Stimulated activated naive CD8-positive, alpha-beta T cell treated with anti-CD3 and anti-CD28 coated beads, Interleukin-15, Interleukin-2, amounts not matched to agents 100 U/mL and 50 U/mL, for 24 hours (primary cell): ENCODE measurements at places on chromosomes 5 and 9.

GRCh38 chr5:68259700-68260099 is 44.1 kb downstream of the PIK3R1 start:
- no peak for DNase-seq

DNA sequence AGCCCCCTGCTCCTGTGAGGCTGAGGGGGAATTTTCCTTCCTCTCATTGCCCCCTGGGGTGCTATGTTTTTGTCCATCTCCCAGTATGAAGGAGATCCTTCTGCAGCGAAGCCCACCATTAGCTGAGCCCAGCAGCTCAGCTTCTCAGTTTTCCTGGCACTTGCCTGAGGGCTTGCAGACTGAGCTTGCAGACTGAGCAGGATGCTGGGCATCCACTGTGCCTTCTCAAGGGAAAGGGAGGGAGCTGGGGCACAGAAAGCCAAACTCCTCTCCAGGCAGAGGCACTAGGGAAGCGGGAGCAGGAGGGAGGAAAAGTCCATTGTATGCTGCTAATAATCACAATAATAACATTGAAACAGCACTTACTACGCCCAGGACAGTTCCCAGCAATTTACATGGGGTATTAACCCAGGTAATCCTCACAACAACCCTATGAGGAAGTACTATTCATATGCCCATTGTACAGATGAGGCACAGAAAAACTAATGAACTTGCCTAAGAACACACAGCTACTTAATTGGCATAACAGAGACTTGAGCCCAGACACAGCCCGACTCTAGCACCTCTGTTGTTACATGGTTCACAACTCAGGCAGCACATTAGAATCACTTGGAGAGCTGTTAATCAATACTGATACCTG is 86.9 kb upstream of the SSBP2 start:
- DNase-seq, result no peak

DNA sequence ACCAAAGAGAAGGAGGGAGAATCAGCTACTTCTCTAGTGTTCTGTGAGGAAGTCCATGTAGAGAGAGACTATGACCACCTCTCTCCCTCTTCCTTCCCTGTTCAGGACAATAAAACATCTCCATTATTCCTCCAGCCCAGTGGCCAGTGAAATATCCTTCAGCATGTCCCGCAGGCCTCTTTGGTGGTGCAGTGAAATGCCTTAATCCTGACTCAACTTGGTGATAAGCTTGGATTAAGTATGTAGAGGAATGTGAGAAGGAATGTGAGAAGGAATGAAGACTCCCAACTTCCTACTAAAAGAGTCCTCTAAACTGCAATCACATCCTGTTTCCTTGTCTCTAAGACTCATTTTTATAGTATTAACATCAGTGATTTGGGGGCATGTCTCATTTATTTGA is 167.3 kb downstream of the TRPM3 start:
- DNase-seq, result no peak

- DNase-seq, result no peak
These were observed 29.4 kb downstream of the CTNNAL1 start for GRCh38 chr9:108983885-108984284.

- no peak for DNase-seq
These were observed 133.3 kb downstream of the KIAA0825 start for GRCh38 chr5:94485067-94485466.

- DNase-seq, result no peak
These were observed 76.4 kb downstream of the MED27 start for GRCh38 chr9:132003319-132003704.

DNA sequence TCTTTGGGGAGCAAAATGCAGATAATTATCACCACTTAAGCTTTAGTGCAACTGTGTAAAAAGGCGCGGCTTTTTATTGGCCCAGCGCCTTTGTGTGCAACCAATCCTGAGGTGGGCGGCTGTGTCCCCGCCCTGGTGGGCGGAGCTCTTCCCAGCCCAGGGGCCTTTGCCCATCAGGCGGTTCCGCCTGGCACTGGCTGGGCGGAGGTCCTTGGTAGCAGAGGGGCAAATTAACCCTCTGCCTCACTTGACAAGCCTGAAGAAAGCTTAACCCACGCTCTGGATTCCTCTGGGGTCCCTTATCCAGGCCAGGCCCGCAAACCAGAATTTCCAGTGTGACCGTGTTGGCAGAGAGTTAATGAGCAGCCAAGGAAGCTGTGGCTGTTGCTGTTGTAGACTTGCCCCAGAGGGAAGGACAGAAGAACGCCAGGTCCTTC is 12.8 kb upstream of the NIPAL4 start:
- no peak for DNase-seq

DNA sequence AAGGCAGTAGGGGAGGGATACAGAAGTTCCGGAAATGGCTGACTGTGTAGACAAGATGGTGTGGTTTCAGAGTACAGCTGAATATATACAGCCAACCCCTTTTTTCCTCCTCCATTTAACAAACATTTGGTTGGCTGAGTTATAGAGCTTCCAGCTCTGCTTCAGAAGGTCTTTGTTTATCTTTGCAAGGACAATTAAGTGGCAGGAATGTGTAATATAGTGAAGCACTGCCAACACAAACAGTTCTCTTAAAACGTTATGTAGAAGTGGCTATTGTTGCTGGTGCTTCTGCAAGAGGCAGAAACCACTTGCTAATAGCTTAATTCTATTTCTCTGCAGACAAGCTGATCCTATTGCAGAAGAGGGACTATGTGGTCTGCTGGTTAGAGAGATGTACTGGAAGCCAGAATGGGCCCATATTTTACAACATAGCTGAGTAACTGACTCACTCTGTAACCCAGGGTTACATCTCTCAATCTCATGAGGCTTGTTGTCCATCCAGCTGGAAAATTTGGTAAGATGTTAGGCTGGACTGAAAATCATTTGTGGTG is 62.7 kb upstream of the OSMR start:
- no peak for DNase-seq

- DNase-seq, result no peak
These were observed 60.3 kb downstream of the CXXC5 start for GRCh38 chr5:139708434-139708861.

- DNase-seq, result no peak
These were observed 61.1 kb downstream of the TARS1 start for GRCh38 chr5:33501899-33502298.

- no peak for DNase-seq
These were observed 8.7 kb upstream of the SPOUT1 start for GRCh38 chr9:128838338-128838737.

DNA sequence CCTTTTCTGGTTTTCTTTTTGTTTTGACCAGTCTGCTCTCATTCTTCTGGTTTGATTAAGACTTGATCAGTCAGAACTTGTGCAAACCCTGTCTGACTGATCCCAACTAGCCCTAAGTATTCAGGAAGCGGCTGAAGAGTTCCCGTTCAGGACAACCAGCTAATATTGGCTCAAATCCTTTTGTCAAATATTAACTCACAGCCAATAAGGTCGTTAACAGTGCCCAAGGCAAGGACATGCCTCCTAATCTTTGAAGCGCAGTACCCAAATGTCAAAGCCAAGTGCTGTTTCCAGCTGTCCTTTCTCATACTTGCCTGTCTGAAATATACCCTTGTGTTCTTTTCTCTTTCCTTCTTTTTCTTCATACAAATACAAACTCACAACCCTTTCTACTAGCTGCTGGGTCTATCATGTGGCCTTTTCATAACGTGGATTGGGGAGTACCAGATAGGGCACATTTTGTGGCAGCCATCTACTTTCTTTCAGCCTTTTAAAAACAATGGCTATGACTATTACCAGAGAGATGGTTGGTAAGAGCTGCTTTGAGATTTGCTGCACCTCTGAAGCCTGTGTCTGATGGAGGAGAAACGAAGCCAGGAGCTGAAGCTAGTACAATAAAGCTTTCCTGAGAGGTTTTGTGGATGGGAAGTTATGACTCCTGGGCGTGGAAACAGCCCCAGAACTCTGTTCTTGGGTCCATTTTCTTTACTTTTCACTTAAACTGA is 266.4 kb upstream of the ZNF608 start:
- DNase-seq, result no peak

GRCh38 chr9:33818167-33818846 is 1.3 kb downstream of the UBE2R2 start:
- DNase-seq, result no peak

DNA sequence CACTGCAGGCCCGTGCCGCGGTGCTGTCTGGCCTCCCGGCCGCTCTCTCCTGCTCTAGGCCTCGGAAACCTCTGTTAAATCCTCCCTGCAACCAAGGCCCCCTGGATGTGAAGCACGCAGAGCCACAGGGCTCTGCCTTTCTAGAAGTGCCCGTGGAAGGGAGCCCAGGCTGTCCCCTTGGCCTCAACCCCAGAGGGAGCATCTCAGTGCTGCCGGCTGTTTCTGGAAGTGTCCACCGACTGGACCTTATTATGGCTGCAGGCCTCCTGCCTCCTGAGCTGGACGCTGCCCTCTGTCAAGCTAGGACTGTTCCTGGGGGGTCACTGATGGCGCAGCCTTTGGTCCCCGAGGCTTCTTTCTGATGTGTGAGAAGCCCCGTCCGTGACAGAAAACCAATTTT is 40.4 kb upstream of the PHYKPL start:
- no peak for DNase-seq

- DNase-seq, result no peak
These were observed 403.3 kb downstream of the PLK2 start for GRCh38 chr5:58056546-58056945.

GRCh38 chr9:119003201-119003611 is 366.0 kb downstream of the BRINP1 start:
- no peak for DNase-seq

- no peak for DNase-seq
These were observed 462 bp downstream of the NUDCD2 start for GRCh38 chr5:163459462-163459818.

- DNase-seq, result no peak
These were observed 143.4 kb downstream of the MTRR start for GRCh38 chr5:8012131-8012977.

- DNase-seq, result no peak
These were observed 138.1 kb upstream of the COL5A1 start for GRCh38 chr9:134503301-134504105.

GRCh38 chr5:119313197-119313596 is 42.6 kb upstream of the TNFAIP8 start:
- DNase-seq, result no peak

- no peak for DNase-seq
These were observed 10.1 kb upstream of the THG1L start for GRCh38 chr5:157721159-157721558.

DNA sequence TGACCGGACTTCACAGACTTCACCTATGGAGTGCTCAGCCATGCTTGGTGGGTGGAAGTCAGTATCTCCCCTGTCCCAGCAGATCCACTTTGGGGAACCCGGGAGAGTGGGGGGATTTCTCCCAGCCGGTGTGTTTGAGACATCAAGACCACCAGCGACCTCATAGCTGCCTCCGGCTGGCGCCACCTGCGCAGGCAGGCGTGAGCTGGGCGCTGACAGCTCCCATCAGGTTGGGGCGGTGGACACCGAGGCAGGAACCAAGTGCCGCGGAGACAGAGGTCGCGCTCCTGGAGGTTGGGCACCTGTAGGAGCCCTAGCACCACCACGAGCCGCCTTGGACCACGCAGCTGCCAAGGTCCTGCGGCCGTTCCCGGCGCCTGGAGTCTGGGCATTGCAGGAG is 124.0 kb upstream of the LARP1 start:
- DNase-seq, result no peak

DNA sequence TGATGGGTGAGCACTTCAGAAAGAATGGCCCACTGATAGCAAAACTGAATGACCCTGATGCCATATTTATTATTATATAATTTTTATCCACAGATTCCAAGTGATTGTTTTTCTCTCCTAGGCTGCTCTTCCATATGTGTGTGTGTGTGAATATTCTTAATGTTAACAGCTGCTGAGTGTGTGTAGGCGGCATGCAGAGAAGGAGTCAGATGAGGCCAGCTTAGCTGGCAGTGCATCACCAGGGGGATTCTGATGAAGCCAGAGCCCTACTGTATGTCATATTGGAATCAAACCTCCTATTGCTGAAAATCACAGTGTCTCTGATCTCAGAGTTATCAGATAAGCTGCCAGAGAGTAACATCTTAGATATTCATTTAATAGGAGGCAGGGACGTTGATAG is 177.1 kb downstream of the DMAC1 start:
- DNase-seq, result no peak

GRCh38 chr9:14779566-14780022 is 57.1 kb upstream of the CER1 start:
- no peak for DNase-seq

- no peak for DNase-seq
These were observed 1050.4 kb downstream of the MAT2B start for GRCh38 chr5:164555809-164556208.

- no peak for DNase-seq
These were observed 2.9 kb downstream of the ANKDD1B start for GRCh38 chr5:75614176-75614575.

DNA sequence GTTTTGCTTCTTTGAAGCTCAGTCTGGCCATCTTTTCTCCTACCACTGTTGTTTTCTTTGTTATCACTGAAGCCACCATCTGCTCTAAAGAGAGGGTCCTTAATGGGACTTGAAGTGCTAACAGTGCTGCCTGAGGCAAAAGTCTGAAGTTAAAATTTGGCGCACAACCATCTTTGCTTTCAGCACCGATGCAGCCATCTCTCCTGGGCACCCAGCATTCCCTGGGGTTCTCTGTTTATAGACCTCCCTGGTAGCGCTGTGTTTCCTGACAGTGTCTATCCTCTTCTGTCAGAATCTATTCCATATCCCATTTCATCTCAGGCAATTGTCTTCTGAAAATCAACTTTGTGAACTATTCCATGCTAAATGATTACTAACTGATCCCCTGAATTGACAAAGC is 491.5 kb upstream of the MPDZ start:
- no peak for DNase-seq

DNA sequence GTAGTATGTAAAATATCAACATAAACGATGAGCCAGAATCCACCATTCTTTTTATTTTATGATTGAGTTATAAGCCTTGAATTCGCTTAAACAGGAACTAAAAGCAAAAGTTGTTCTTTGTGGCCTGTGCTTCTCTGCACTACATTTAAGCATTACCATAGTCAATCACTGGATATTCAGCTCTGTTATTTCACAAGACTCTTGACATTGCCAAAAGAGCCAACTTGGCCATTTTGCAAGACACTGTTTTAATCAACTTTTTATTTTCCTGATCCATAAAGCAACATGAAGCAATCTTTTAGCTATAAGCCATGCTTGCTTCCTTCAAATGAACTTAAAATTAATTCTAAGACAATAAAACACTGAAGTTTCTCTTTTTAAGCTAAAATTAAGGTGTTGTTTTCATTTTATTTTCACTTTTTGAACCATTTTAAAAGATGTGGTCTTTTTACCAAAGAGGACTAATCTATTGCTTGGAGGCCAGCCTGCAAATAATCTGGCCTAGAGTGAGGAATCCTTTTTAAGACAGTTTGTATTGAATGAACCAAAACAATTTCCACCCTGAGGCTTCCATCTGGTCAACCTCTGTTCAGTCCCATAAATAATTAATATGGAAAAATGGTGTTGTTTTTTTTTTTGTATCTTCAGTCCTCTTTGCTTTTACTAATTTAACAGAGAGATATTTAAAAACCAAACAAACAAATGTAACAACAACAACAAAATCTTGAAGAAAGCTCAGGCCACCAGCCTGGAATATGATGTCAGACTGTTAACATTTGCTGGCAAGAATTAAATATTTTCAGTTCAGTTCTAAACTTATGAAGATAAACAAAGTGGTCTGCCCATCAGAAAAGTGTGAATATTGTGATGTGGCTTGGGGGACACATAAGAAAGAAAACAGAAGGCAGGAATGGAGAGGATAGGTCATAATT is 274.4 kb downstream of the MARCHF11 start:
- DNase-seq, result no peak
